ENCODE measurements at places on chromosomes 2 and 18.

GRCh38 chr2:218829868-218830451, 1.6 kb downstream of the PRKAG3 start:
- DNase-seq = no peak

DNA sequence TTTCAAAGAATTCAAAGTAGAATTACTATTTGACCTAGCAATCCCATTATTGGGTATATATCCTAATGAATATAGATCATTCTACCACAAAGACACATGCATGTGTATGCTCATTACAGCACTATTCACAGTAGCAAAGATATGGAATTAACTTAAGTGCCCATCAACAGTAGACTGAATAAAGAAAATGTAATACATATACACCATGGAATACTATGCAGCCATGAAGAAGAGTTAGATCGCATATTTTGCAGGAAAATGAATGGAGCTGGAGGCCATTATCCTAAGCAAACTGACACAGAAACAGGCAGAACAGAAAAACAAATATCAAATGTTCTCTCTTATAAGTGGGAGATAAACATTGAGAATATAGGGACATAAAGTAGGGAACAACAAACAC, 519.2 kb upstream of the REG3G start:
- no peak for DNase-seq

DNA sequence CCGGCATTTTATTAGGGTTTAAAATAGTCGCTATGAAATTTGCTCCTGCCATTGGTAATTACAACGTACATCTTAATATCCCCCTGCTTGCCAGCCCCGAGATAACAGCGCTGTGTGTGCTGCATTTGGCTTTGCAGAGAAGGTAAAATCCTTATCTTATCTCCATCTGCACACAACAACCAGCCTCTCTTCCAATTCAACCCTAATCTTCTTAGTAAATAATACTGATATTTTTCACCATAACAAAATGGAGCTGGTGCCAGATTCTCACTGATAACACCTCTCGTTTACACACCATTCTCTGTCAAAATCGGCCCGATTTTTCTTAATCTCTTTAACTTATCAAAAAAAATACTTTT, 61.4 kb upstream of the SIX3 start:
- no peak for DNase-seq

DNA sequence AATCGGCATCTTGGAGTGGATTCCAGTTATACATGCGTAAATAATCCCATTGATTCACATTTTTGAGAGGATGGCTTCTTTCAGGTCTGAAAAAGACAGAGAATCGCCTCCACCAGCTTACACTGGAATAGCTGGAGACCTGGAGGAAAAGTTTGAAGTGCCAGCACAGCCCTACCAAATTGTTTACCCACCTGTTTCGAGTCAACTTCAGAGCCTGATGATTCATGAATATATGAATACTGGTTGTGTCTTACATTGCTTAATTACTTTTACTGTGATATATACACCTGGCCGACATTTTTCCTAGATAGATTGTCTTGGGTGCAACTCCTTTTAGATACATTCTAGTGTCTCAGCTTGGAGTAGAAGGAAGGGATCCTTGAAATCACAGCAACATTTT, 335 bp upstream of the NCKAP5 start:
- no peak for DNase-seq

DNA sequence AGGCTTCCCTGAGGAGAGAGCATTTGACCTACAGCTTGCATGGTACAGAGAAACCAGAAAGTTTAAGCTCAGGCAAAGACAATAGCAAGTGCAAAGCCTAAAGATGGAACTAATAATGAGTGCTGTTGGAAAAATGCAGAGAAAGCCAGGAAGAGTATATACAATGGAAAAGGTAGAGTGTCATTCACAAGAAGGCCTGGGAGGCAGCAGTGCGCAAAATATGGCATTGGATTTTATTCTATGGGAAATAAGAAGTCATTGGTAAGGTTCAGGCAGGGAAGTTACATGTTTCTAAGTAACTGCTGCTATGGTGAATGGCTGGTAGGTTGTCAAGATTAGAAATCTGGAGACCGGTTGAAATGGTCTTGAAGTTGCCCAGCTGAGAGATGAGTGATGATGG, 2167.3 kb upstream of the CELF4 start:
- no peak for DNase-seq

GRCh38 chr2:16224298-16225045, 284.1 kb downstream of the MYCN start:
- no peak for DNase-seq

GRCh38 chr2:191933307-191934105, 86.6 kb upstream of the CAVIN2 start:
- no peak for DNase-seq

DNA sequence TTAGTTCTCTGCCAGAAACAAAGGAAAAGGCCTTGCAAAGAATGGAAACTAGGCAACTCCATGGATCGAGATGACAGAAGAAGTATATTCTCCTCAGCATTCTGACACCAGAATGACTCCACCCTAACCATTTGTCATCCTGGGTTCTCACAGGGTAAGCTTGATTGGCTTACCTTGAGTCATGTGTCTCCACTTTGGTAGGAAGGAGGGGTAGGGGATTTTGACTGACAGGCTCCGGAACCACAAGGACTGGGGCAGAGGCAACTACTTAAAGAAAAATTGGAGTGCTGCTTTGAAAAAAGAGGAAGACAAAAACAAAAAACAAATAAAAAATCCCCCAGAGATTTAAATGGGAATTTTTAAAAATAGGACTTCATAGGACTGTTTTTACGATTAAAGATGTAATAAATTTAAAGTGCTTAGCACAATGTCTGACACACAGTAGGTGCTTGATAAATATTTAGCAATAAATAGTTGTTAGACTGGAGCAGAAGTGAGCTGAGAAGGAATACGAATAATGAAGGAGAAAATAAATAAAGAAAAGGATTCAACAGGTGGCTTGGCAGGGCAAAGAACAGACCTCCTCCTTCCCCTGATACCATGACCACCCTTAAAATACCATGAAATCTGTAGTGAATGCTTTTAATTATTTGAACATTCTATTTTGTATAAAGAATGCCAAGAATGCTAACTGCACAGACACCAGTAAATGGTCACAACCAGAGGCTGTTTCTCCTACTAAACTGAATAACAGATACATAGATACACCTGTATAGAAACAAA, 230.2 kb downstream of the CDCA7 start:
- DNase-seq = no peak

DNA sequence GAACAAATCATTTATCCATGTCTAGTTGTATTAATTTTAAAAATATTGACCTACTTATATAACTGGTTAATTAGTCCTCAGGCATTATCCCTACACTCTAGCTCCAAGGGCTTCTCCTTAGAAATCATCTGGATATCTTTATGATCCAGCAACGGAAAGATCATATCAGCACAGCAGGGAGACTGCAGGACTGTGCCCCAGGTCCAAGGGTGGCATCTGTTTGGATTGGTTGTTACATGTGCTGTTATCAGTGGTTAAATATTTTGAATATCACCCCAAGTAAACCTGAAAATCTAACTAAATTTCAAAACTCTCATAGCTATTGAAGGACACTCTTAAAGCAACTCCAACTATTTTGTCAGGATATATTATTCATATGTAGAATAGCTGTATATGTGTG, 556.2 kb upstream of the ZEB2 start:
- no peak for DNase-seq

- DNase-seq = no peak
Measured at GRCh38 chr2:189439342-189439741, 1.9 kb upstream of the WDR75 start.
